ENCODE measurements at places on chromosomes 1 and 21.

DNA sequence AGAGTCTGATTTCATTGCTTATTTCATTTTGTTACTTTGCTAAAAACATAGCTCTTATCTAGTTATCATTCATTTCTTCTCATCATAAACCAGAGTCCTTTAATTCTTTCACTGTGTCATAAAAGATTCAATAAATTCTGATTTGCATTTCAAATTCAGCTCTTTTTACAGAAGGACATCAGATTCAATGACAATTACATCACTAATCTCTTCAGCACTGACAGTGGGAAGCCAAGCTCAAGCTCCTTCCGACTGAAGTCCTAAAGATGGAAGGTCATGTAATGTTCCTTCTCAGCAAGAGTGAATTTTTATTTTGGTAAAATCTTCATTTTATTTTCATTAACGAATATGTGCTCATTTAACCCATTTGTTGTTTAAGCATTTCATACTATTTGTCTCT is 530.7 kb upstream of the ADGRL2 start:
- no peak for DNase-seq

DNA sequence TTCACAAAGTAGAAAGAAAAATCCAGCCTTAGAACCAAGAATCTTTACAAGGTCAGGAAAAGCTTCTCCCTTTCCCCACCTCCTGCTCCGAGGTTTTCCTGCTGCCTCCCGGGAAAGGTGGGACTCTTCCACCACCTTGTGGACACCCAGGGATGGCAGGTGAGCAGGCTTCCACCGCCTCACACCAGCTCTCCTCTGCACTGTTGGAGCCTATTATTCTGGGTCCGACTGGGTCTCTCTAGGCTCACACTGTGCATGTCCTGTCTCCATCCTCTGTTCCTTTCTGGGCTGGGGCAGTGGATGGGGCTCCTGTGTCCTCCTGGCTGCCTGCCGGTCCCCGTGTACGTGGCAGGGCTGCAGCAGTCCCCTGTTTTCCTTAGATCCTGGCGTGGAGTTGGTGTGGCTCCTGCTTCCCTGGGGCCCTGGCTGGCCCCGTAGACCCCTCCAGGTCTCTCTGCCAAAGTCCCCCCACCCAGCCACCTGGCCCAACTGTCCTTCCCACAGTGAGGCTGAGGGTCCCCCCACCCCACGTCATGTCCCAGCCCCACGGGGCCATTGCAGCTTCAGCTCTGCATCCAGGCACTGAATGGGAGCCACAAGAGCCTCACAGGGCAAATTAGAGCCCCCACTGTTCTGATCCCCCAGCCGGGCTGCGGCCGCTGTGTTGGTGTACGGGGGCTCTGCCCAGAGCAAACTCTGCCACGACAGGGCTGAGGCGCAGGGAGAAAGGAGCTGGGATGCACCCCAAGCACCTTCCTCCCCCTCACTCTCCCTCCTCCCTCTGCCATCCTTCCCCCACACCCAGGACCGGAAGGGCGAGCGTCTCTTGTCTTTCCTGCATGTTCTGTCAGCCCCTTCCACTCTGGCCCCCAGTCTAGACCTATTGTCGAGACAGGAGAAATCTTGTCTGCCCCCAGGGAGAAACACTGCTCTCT is 3.3 kb upstream of the SLC45A1 start:
- DNase-seq = peak; percentile 44

GRCh38 chr1:42282867-42283583 is 52.0 kb downstream of the FOXJ3 start:
- DNase-seq = no peak

- DNase-seq = no peak
These were observed 28.8 kb downstream of the TOR1AIP1 start for GRCh38 chr1:179910934-179911333.

- no peak for DNase-seq
These were observed 74.9 kb downstream of the VWA5B1 start for GRCh38 chr1:20365421-20366055.

GRCh38 chr1:114803001-114803400 is 22.5 kb upstream of the SIKE1 start:
- no peak for DNase-seq

- no peak for DNase-seq
These were observed 127.0 kb upstream of the MROH9 start for GRCh38 chr1:170808216-170808885.

- no peak for DNase-seq
These were observed 690 bp upstream of the RNF19B start for GRCh38 chr1:32965251-32965747.

GRCh38 chr21:36608041-36608896 is 90.6 kb upstream of the SIM2 start:
- no peak for DNase-seq

DNA sequence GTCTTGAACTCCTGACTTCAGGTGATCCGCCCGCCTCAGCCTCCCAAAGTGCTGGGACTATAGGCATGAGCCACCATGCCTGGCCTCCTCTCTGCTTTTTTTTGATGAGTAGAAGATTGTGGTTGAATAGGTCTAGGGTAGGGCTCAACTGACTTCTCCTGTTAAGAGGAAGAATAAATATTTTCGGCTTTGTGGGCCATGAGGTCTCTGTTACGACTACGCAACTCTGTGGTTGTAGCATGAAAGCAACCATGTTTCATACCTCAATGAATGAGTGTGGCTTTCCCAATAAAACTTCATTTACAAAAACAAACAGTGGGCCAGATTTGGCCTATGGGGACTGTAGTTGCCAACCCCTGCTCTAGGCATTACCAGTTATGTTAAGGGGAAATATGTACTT is 67.8 kb downstream of the NID1 start:
- no peak for DNase-seq

- DNase-seq = no peak
These were observed 62.1 kb downstream of the KDM1A start for GRCh38 chr1:23081376-23081775.

DNA sequence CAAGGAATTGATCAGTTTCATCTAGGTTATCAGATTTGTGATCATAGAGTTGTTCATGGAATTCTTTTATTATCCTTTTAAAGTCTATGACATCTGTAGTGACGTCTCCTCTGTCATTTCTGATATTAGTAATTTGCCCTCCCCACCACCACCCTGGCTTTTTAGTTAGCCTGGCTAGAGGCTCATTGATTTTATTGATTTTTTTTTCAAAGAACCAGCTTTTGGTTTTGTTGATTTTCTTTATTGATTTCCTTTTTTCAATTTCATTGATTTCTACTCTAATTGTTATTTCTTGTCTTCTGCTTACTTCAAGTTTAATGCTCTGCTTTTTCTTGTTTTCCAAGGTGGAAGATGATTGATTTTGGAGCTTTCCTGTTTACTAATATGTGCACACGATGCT is 23.3 kb upstream of the TBX19 start:
- DNase-seq = no peak

- DNase-seq = no peak
These were observed 2.5 kb downstream of the LORICRIN start for GRCh38 chr1:153262070-153262366.

GRCh38 chr21:42540396-42540795 is 26.7 kb downstream of the SLC37A1 start:
- DNase-seq = no peak

- no peak for DNase-seq
These were observed 115.5 kb downstream of the LEPR start for GRCh38 chr1:65535981-65536380.

DNA sequence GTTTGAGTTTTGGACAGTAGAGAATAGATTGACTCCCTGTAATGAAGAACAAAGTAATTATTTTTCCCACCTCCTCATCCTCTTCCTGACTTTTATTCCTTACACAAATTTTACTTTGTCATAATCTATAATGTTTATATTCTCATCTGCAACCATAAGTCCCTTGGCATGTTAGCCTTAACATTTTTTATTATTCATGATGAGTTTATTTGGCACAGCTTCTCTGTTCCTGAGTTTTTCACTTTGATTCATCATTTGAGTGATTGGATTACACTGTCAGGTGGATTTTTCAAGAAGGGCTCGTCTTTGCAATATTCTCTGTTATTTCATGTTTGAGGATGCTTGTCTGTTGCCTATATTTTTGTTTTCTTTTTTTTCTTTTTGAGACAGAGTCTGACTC is 35.7 kb downstream of the TNFRSF8 start:
- no peak for DNase-seq

GRCh38 chr1:233224311-233224710 is 71.2 kb downstream of the PCNX2 start:
- no peak for DNase-seq

- no peak for DNase-seq
These were observed 310.7 kb downstream of the PCP4 start for GRCh38 chr21:40177979-40178378.

- no peak for DNase-seq
These were observed 2.2 kb downstream of the C1QTNF12 start for GRCh38 chr1:1244192-1244811.

- DNase-seq = no peak
These were observed 60.3 kb downstream of the TMEM53 start for GRCh38 chr1:44613941-44614340.

DNA sequence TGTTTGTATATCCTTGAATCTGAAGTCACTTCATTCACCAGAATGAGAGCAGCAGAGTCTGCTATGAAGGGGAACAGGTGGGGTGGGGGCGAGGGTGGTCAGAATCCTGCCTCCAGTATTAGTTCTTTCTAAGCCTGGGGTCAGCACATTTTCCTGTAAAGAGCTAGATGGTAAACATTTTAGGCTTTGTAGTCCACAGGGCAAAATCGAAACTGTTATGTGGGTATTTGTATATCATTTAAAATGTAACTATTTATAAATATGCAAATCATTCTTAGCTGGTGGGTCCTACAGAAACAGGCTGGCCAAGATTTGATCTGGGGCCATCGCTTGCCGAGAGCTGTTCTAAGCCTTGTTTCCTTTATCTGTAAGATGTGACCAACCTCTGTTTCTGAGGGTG is 96.0 kb downstream of the IGSF21 start:
- DNase-seq = no peak

DNA sequence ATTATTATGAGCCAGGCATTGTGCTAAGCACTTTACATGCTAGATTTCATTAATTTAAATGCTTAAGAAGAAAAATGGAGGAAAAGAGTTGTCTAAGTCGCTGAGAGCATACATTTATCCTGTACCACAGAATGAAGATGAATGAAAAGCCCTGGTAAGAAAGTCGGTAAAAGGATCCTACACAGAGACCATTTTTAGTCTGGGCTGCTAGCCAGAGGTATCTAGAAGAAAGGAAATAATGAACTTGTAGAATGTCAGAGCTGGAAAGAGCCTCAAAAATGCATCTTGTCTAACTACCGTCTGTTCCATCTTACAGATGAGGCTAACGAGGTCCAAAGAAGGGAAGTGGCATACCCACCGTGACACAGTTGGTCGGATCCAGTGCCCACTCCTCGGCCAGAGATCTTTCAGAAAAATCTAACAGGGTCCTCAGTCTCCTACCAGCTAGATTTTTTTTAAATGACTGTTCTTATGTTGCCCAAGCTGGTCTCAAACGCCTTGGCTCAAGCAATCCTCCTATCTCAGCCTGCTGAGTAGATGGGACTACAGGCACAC is 12.2 kb upstream of the TNR start:
- no peak for DNase-seq

GRCh38 chr1:191260056-191260455 is 782.4 kb upstream of the BRINP3 start:
- DNase-seq = no peak

GRCh38 chr1:177948336-177948972 is 21.4 kb downstream of the SEC16B start:
- peak; percentile 25 for DNase-seq

- no peak for DNase-seq
These were observed 15.9 kb upstream of the PRDM15 start for GRCh38 chr21:41894922-41895557.

DNA sequence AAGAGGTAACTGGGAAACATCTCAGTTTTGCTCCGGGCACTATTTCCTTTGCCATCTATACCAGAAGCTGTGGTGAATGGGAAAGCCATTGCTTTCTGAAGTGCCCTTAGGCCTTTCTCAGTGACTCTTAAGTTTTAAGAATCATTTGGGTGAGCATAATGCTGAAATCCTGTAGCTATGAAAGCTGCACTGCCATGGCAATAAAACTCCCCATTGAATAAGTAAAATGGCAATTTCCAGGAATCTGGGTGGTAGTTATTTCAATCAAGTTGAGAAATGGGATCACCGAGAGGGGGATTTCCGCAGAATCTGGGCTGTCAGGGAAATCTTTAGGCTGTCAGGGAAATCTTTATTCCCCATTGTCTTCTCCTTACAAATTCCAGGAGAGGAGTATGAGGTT is 26.8 kb upstream of the MACF1 start:
- no peak for DNase-seq

DNA sequence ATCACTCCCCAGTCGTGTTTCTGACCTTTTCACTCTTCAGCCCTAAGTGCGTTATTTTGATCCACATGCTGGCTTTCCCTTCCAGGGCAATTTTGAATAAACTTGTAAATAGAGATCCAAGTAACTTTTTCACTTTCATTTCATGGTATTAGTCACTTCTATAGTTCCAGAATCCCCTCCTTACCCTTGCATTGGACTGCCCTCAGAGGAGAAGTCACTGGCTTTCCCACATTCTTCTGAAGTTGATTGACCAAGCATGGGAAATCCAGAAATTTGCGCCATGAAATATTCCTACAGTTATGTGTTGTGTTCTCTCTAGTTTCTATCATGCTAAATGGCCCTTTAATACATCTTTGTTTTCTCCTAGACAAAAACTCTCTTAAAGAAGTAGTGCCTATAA is 177.3 kb upstream of the GORAB start:
- no peak for DNase-seq

DNA sequence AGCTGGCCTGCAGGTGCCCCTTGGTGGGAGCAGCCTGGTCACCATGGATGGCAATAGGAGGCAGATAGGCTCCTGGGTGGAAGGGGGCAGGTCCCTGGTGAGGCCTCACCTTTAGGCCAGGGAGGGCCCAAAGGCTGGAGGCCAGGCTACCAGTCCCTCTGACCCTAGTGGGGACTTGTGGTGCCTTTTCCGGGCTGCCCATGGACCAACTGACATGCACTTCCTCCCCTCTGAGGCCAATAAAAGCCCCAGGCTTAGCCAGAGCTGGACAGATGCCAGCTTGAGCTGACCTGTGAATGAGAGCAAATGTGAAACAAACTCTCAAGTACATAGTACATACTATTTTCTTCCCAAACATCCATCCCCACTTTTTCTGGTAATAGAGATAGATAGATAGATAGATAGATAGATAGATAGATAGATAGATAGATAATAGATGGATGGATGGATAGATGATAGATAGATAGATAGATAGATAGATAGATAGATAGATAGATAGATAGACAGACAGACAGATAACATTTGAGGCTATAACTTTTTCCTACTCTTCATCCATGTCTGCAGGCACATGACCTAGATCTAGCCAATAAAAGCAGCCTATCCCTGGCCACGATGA is 9.2 kb upstream of the CTTNBP2NL start:
- no peak for DNase-seq

DNA sequence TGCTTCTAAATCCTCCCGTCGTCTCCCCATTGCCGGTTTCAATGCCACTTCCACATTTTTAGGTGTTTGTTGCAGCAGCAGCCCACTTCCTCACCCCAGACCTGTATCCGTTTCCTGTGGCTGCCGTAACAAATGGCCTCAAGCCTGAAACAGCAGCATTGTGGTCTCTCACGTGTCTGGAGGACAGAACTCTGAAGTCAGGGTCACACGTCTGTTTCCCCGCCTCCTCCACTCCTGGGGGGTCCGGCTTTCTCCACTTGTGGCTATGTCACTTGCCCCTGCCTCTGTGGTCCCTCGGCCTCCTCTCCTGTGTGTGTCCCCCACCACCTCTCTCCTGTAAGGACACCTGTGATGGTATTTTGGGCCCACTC is 21.8 kb downstream of the TRPM2 start:
- no peak for DNase-seq

Data from GM18507 (cell line).